ENCODE measurements at places on chromosomes 7 and 10.

DNA sequence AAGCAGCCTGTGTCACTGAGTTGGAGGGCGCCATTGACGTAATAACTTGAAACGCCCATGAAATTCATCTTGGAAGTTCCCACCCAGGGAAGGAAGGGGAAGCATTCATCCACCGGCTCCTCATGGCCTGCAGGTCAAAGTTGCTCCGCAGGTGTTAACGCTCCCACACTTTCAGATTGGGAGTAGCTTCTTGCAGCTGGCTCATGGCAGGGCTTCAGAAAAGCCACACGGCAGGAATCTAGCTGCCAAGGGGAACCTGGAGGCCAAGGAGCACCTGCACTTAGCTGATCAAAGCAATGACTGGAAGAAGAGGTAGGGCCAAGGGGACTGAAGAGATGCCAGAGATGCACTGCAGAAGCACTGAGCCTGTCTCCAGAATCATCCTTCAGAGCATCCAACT lies 203.2 kb downstream of the ARHGAP12 start:
- DNase-seq, result no peak

DNA sequence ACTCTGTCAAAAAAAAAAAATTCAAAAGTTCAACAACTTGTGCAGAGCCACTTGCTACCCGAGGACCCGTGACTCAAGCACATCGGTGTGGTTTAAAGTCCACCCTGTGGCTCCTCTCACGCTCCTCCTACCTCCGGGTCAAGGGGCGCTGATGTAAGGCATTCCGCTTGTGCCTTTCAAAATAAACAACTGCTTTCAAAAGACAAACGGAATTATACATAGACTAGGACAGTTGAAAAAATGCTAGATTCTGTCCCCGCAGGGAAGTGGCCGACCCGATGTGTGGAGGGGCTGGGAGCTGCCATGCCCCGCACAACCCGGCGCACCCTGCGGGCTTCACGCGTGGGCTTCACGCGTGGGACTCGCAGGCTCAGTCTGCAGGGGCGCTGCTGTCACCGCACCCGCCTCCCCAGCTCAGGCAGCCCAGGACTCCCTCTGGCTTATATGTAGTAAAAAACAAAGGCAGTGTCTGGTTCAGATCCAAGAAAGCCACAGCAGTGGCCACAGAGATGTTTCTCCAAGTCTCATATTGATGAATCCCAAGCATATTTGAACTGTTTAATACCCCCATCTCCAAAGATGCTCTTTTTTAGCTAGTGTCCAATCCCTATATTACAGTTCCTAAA lies 239.7 kb upstream of the INHBA start:
- DNase-seq, result peak; percentile 57

GRCh38 chr10:987870-988666 lies at the start of gene GTPBP4:
Gene GTPBP4, plus strand, starts transcription at chr10:988434. Its CDS starts 46 bp downstream, at chr10:988480.
- DNase-seq, result peak; percentile 99

DNA sequence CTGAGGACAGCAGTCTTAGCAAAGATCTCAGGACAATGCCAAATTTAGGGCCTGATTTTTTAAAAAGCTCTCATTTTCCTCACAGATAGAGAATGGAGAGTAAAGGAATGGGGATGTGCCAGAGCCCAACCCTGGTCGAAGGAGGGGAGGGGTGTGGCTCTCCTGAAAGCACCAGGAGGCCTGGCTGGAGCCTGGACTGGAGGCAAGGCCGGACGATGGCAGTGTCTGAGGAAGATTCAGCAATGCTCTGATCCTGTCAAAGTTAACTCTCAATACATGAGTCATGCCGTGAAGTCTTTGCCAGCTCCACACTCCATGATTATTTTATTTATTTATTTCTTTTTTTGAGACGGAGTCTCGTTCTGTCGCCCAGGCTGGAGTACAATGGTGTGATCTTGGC lies 108.3 kb downstream of the UPF2 start:
- DNase-seq, result no peak

DNA sequence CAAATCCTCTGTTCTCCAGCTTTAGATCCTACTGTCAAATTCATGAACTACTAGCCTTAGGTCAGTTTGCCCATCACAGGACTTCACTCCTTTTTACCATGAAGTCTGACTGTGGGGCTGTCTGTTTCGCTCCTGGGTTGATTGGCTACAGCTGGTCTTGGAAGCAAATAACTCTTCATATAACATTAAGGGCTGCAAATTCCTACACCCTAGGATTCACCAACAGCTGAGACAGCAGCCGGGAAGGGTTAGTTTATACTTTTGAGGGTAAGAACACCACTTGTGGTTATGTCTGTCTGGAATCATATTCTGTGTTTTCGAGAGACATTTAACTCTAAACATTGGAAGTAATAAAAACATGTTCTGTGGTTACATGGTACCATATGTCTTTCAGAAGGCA lies 55.9 kb upstream of the KIAA1217 start:
- no peak for DNase-seq

DNA sequence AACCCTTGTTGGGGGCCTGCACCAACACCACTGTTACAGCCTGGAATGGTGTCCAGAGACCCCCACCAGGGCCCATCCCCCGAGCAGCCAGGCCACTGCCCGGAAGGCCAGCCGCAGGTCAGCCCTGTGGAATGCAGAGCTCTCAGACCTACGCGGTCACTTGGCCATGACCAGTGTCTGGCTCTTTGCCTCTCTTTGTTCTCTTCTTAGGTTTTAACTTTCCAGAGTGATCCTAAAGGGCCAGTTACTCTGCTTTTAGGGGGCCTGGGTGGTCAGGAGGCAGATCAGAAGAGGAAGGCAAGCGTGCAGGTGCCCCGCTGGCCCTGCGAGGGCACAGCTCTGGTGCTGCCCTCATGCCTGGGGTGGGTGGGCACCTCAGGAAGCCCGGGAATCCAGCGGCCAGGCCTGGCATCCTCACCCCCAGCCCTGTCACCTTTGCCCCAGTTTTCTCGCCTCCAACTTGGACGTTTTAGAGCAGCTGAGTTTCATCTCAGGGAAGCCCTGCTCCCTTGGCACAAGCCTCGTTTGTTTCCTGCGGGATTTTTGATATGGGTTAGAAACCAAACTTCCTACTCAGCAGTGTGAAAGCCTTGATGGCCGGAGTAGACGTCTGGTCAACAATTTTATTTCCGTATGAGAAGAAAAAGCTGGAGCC lies 62.5 kb upstream of the CHST15 start:
- no peak for DNase-seq

DNA sequence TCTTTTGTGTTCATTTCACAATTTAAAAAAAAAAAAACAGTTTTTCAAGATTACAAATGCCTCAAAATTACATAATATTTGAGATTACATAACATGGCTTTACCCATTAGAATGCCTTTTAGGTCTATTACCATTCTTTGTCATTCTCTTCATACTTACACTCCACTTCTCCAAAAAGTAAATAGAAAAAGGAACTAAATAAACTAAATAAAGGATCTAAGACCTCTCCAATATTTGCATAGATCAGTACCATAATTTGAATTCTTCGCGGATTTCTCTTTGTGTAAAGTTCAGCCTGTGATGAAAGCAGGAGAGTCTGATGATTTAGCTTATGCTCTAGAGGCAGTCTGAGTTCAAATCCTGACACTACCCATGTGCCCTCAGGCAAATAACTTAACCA lies 56.4 kb upstream of the C1GALT1 start:
- DNase-seq, result no peak

DNA sequence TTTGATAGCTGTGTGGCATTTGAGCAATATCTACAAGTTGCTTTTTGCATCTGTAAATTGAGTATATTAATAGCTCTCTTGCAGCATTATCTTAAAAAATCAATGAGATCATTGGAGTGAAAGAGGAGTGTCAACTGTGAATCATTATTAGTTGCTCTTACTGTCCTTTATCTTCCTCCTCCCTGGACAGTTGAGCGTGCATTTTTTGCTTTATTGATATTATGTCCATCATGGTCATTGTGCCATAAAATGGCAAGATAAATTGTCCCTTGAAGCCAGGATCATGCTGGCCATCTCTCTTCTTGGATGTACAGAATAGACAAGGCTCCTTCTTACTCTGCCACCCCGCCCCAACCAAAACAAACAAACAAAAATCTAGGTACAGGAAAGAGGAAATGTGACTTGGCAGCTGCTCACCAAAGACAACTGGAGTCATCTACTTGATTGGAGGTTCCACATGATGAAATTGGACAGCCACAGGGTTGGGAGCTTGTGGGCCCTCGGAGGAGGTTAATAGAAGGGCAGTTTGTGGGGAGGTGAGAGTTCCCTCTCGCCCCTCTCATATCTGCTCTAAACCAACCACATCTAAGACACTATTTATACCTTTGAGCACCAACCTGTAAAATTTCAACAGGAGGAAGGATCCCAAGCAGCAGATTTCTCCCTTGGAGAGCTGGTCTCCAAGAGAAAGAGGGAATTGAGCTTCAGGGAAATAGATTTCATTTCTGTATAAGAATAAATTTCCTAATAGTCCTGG lies 252.7 kb downstream of the SKIDA1 start:
- no peak for DNase-seq

DNA sequence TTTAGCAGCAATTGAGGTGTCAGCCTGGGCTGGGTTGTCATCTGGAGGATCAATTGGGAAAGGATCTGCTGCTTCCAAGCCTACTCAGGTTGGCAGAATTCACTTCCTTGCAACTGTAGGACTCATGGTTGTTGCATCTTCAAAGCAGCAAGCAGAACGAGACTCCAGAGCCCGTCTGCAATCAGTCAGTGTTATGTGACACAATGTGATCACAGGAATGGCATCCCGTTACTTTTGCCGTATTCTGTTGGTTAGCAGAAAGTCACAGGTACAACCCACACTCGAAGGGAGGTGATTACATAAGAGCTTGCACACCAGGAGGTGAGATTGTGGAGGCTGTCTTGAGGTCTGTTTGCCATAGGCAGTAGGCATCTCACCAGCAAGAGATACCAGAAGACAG lies 15.4 kb upstream of the LYZL1 start:
- DNase-seq, result no peak

GRCh38 chr10:5813341-5814109 lies at the start of gene GDI2:
Gene GDI2, minus strand, starts transcription at chr10:5813434. Its CDS starts 176 bp downstream, at chr10:5813258.
- DNase-seq, result peak; percentile 98

DNA sequence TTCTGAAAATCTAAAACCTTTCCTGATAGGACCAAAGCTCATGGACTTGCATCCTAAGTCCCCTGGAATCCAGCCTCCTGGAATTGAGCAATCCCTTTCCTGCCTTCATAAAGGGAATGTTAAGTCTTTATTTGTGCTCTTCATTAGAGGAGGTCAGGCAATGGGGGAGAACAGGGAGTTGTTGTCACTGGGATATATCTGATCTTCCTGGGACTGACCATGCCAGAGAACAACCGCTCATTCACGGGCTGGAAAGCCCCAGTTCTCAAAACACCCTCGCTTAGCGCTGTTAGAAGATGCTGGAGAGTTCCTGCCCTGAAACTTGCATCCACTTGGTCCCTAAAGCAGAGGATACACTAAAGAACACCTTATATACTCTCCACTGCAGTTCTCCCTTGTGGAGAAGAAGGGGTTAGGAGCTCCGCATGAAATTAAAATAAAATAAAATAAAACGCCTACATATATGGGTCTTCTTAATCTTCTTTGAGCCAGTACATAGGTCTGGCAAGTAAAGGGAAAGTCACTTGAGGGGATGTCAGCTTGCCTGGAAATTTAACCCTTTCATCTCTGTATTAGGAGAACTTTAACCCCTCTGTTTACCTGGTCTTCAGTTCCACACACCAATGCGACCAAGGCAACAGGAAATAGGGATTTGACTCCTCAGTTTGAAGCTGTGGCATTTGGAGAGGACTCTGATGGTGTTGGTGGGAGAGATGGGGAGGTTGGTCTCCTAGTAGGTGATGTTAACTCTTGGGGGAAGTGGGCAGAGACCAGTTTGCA lies 1.2 kb downstream of the SORCS1 start:
- DNase-seq, result peak; percentile 34

DNA sequence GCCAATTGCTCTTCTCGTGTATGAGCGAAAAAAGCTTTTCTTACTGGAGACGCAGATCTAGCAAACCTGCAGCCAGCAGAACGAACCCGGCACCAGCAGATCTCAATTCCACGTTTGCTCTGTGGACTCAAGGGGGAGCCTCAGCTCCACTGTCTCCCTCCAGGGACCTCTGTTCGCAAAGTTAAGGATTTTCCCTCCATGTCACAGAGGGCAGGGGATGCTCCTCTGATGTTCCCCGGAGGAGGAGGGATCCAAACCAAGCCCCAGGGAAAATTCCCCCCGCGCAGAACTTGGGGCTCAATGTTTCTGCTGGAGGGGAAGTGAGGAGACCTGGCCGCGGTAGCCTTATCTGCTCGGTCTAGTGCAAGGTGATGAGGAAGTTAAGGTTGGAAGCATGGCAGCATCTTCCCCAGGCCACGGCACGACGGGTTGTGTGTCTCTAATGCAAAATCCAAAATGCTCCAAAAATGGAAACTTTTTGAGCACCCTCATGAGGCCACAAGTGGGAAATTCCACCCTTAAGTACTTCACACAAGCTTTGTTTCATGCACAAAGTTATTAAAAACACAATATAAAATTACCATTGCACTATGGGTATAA lies 9.0 kb downstream of the IQCE start:
- peak; percentile 42 for DNase-seq

DNA sequence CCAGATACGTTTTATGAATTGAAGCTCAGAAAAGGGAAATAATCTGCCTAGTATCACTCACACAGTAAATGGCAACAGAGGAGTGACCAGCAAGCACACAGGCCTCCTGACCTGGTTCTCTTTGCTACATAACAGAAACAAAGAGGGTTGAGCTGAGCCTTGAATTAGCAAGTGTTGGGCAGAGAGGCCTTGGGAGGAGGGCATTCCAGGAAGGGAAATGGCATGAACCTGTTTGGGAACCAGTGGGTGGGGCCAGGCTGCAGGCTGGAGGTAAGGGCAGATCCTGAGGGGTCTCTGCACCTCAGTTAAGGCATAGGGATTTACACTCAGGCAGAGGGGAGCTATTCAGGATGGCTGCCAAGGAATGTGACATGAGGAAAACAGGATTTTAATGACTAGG lies 24.8 kb upstream of the CYCS start:
- no peak for DNase-seq

DNA sequence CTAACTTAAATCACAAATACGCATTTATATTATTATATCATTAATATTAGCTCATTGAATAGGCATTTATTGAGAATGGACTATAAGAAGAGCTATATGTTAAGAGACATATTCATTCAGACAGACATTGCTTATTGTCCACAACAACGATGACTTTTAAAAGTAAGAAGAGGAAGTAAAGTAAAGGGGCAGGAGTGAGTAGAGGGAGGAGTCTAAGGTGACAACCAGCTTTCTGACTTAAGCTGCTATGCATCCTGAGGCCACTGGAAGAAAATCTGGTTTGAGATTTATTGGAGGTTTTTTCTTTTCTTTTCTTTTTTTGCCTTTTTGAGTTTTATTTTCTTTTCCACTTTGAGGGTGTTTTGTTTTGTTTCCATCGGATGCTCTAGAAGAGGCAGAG lies 723.5 kb downstream of the GRM8 start:
- DNase-seq, result no peak

DNA sequence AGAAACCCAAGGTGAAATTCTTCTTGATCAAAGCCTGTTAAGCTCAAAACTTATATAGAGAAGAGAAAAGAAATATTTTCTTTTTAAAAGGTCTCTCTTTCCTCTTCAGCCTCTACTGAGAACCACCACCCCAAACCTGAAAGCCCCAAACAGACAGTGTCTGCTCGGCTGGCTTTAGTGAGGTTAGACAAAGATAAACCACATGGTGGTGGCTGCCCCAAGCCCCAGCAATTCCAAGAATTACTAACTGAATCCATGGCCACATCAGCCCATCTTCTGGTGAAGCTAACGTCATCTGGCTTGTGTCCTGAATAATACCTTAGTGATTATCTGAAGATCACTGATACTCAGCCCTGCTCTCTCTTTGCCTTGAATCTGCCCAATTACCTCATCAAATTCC lies 275.0 kb downstream of the ELMO1 start:
- no peak for DNase-seq

All from foreskin fibroblast (primary cell).